Mesothelial cell of epicardium (in vitro differentiated cells): ENCODE measurements at places on chromosomes 2 and 18. TPM values are rescaled to one million over a fixed set of nuclear protein-coding genes. Genes with fewer than 3 reads are reported as not detected.

GRCh38 chr2:204012072-204012653 is 75.6 kb downstream of the ICOS start:
- no peak for DNase-seq
- no peak overlapping the region for H3K4me3 ChIP-seq
- peak overlapping the region; percentile 73 for H3K27ac ChIP-seq
- H3K27me3 ChIP-seq: no peaks in the 10 kb centered on the region
- H3K36me3 ChIP-seq: no peaks in the 10 kb centered on the region

- H3K27me3 ChIP-seq: no peaks in the 10 kb centered on the region
- H3K36me3 ChIP-seq: no peaks in the 10 kb centered on the region
- H3K4me3 ChIP-seq: no peak overlapping the region
- peaks cover 68% of the 10 kb centered on the region for H3K4me1 ChIP-seq
- H3K27ac ChIP-seq: peak overlapping the region; percentile 94
Measured at GRCh38 chr2:96875498-96876268, 5.8 kb upstream of the SEMA4C start.

GRCh38 chr2:232133078-232133477 is 171.6 kb downstream of the DIS3L2 start:
- H3K36me3 ChIP-seq: peaks cover 24% of the 10 kb centered on the region
- H3K4me3 ChIP-seq: no peak overlapping the region
- no peak overlapping the region for H3K27ac ChIP-seq
- no peaks in the 10 kb centered on the region for H3K27me3 ChIP-seq
- no peak for DNase-seq

GRCh38 chr18:36889742-36890141 is 60.8 kb downstream of the KIAA1328 start:
- H3K36me3 ChIP-seq: peaks cover 4% of the 10 kb centered on the region
- peaks cover 4% of the 10 kb centered on the region for H3K4me1 ChIP-seq
- no peaks in the 10 kb centered on the region for H3K27me3 ChIP-seq
- DNase-seq: no peak

DNA sequence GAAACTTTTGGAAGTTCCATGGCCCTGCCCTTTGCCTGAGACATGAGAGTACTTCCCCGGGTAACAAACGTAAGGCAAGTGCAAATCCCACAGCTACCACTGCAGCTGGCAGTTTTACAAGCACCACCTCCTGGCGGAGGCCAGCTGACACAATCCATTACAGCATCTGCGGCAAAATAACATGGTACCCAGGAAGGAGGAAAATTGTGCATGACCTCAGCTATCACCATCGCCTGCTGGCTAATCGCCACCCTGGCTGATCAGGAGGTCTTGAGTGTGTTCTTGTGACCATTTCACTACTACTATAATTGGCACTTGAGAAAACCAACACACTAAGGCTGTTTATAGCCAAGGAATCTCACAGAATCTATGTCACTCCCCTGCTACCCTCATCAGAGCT is 71.7 kb upstream of the SERPINE2 start:
- H3K36me3 ChIP-seq: no peaks in the 10 kb centered on the region
- H3K4me1 ChIP-seq: no peaks in the 10 kb centered on the region
- DNase-seq: no peak
- H3K27me3 ChIP-seq: peaks cover 7% of the 10 kb centered on the region
- H3K4me3 ChIP-seq: no peak overlapping the region

CAPN10 gene
- total RNA-seq: 58.3 to 60.3 TPM (median 58.6 TPM) in 3 replicates

CXCR4 gene
- total RNA-seq: 1.5 to 2.1 TPM (median 1.8 TPM) in 3 replicates
